Naive thymus-derived CD4-positive, alpha-beta T cell (primary cell): ENCODE measurements at places on chromosomes 3 and 15.

GRCh38 chr15:70109978-70110377 lies 12.3 kb upstream of the TLE3 start:
- no peak overlapping the region for H3K27ac ChIP-seq
- H3K36me3 ChIP-seq, result no peaks in the 10 kb centered on the region
- no peaks in the 10 kb centered on the region for H3K27me3 ChIP-seq
- no peak for DNase-seq

DNA sequence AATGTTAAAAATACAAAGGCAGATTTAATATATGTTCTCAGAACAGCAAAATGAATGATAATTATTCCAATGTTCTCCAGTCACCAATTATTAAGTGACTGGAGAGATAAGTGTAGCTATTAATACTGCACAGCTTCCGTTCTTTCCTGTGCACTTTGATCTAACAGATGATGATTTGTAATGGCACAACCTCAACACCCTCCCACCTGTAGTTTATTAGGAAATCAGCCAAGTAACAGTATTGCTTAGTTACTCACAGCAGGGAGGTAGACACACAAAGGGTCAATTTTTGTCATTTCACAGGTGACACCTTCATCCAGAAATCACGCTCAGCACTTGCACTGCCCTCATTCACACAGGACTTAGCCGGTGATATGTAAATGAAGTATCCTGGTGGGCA lies 688.1 kb downstream of the EPHA3 start:
- H3K36me3 ChIP-seq, result no peaks in the 10 kb centered on the region
- no peaks in the 10 kb centered on the region for H3K4me1 ChIP-seq
- no peak overlapping the region for H3K4me3 ChIP-seq
- no peak overlapping the region for H3K27ac ChIP-seq
- H3K27me3 ChIP-seq, result no peaks in the 10 kb centered on the region

GRCh38 chr3:103112273-103112672 lies 677.5 kb downstream of the ZPLD1 start:
- no peak for DNase-seq
- no peaks in the 10 kb centered on the region for H3K36me3 ChIP-seq

GRCh38 chr3:179881791-179882190 lies 154.9 kb downstream of the PEX5L start:
- no peaks in the 10 kb centered on the region for H3K27me3 ChIP-seq
- H3K36me3 ChIP-seq, result no peaks in the 10 kb centered on the region
- H3K27ac ChIP-seq, result no peak overlapping the region
- no peak for DNase-seq
- no peaks in the 10 kb centered on the region for H3K4me1 ChIP-seq

DNA sequence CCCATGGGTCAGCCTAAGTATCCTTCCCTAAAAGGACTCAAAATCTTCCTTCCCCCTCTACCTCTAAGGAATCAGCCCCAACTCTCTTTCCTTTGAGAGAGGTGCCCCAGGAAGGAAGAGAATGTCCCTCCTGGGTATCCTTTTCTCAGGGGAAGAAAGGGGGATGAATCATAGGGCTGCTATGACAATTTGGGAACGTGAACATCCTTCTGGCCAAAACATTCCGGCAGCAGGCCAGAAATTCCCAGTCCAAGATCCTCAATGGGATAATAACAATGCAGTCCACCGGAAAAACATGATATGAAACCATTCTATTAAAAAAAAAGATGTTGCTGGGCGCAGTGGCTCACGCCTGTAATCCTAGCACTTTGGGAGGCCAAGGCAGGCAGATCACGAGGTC lies 50.8 kb upstream of the CACNA2D3 start:
- no peaks in the 10 kb centered on the region for H3K27me3 ChIP-seq
- DNase-seq, result no peak
- no peaks in the 10 kb centered on the region for H3K36me3 ChIP-seq
- no peak overlapping the region for H3K27ac ChIP-seq
- no peaks in the 10 kb centered on the region for H3K4me1 ChIP-seq

DNA sequence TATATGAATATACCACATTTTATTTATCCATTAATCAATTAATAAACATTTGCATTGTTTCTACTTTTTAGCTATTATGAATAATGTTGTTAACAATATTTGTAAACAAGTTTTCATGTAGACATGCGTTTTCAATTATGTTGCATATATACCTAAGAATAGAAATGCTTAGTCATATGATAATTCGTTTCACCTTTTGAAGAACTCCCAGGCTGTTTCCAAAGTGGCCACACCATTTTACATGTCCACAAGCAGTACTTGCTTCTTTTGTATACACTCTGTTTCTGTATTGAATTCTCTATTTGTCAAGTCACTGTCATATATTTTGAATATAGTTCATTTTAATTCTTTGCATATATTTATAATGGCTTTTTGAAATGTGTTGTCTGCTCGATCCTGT lies 206.9 kb upstream of the ZBTB20 start:
- H3K27ac ChIP-seq, result no peak overlapping the region
- no peaks in the 10 kb centered on the region for H3K36me3 ChIP-seq
- no peaks in the 10 kb centered on the region for H3K27me3 ChIP-seq

DNA sequence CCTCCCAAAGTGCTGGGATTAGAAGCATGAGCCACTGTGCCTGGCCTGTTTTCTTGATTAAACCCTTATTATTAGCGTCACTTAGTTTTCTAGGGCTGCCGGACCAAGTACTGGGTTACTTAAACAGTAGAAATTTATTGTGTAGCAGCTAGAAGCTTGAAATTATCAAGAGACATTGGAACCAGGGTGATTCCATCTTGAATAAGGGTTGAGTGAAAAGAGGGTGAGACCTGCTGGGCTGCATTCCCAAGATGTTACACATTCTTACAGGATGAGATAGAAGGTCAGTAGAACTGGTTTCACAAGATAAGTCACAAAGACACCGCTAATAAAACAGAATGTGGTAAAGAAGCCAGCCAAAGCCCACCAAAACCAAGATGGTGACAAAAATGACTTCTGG lies 18.6 kb upstream of the FSTL1 start:
- H3K4me1 ChIP-seq, result no peaks in the 10 kb centered on the region
- no peak for DNase-seq
- H3K4me3 ChIP-seq, result no peak overlapping the region
- H3K27me3 ChIP-seq, result no peaks in the 10 kb centered on the region
- H3K36me3 ChIP-seq, result no peaks in the 10 kb centered on the region
